ENCODE measurements at places on chromosomes 12 and 14.

DNA sequence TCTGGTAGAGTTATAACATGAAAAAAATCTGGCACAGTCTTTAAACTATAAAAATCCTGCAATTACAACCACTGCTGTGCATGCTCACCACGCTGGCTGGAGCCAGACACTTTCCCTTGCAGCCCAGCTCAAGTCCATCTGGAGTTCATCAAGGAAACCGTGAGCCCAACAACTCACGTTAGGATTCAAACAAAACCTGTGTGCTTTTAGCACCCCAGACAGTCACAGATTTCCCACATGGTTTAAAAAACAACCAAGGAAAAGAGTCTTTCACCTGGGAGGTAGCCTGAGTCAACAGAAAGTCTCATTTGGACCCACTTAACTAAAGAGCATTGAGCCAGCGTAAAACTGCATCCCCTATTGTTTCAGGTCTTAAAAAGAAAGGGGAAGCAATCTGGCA lies 4.7 kb downstream of the LRIG3 start:
- DNase-seq: peak; percentile 92

- DNase-seq: no peak
Measured at GRCh38 chr14:105911006-105911847, 384.8 kb downstream of the TMEM121 start.

DNA sequence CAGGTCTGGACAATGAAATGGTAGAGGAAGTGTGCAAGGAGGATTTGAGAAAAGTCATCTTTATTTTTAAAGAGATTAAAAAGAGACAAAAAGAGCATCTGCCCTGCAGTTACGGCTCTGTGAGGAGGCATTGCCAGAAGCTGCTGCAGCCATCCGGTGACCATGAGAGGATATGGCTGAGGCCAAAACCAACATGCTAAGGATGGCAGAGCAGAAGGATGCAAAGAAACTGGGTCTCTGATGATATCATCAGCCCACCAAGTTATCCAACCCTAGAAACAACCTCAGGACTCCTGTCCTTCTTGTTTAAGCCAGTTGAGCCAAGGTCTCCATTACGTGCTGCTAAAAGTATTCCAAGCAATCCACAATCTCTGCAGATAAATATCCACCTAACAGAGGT lies 48.0 kb upstream of the CCND2 start:
- DNase-seq: no peak

DNA sequence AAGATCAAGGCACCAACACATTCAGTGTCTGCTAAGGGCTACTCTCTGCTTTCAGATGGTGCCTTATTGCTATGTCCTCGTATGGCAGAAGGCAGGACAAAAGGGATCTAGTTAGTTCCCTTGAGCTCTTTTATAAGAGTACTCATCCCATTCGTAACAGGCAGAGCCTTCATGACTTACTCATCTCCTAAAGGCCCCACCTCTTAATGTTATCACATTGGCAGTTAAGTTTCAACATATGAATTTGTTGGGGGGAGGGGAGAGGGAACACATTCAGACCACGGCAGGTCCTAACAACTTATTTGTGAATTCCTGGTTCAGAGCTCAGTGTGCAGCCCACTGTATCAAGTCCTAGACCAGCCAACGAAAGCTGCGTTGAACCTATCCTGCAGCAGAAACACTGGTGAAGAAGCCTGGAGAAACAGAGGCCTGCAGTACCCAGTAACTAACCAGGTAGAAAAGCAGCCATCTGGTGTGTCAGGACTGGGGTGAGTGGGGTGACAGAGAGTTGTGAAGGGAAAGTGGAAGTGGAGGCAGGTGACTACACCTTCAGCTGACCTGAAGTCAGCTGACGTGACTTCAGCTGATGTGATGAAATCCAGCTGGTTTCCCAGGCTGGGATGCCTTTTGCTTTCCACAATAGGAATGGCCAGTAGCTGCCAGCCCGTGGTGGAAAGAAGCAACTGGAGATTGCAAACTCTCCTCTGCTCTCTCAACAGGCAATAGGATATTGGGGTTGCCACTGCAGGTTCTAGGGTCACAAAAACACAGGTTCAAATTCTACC lies 101.6 kb upstream of the PLXNC1 start:
- peak; percentile 30 for DNase-seq

- peak; percentile 53 for DNase-seq
Measured at GRCh38 chr12:2877953-2878732, 1.1 kb downstream of the RHNO1 start.

DNA sequence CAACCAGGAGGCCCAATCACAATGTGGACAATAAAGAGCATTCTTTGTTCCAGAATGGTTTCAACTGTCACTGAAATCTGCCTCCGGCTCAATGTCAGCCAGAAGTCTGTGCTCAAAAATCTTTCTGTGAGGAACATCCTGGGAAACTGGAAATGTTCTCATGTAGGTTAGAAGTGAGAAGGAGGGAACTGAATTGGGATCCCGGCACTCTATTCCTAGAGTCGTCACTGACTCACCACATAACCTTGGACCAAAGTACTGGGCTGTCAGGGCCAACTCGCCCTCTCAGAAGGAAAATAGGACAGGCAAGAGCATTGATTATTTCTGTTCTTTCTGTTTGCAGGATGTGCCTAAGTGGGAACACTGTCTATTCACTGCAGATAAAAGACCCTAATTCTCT lies 57.6 kb downstream of the PRKAB1 start:
- no peak for DNase-seq

Data from kidney (tissue), 22 donors.